ENCODE measurements at places on chromosomes 5 and 9.
A peak's percentile ranks its signal among the peaks of the same experiment; 100 is the strongest.

DNA sequence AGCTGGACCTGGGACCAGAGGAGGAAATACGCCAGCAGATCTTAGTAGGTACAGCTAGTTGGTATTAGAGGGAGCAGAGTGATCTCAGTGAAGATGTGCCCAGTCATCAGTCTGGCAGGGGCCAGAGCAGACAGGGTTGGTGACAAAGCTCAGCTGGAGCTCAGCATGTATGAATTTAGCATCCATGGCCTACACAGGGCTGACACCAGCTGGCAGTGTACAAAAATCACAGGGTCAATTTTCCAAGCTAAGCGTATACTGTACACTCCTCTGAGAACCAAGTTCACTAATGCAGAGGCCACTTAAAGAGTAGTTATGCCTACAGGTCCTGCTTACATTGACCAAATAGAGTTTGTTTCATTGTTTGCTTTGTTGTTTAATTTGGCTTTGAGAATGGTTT, 146.6 kb downstream of the SLC24A2 start:
- no peak for DNase-seq

GRCh38 chr5:138610415-138610917, 35.3 kb upstream of the HSPA9 start:
- DNase-seq = no peak

- DNase-seq = no peak
Observed at GRCh38 chr9:29214154-29214689, 1640.9 kb upstream of the C9orf72 start.

GRCh38 chr9:99353408-99353807, 131.3 kb downstream of the SEC61B start:
- DNase-seq = no peak

DNA sequence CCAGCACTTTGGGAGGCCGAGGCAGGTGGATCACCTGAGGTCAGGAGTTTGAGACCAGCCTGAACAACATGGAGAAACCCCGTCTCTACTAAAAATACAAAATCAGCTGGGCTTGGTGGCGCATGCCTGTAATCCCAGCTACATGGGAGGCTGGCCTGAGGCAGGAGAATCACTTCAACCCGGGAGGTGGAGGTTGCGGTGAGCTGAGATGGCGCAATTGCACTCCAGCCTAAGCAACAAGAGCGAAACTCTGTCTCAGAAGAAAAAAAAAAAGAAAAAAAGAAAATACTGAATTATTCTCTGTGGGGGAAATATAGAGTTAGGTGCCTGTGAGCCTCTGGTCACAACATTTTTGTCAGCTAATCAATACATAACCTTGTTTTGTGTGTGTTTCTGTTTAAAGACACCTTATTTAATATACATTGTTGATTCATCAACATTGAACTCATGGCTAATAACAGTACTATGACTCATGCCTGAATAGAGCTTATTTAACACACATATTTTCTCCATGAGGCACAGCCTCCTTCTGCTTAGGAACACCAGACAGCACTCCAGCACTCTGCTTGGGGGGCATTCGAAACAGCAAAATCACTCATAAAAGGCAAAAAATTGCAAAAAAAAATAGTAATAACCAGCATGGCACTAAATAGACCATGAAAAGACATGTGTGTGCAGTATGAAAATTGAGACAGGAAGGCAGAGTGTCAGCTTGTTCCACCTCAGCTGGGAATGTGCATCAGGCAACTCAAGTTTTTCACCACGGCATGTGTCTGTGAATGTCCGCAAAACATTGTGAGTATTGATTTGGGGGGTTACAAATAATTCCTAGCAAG, at the start of gene IL31RA:
TSS of gene IL31RA (plus strand) at position 519 of the 836 bp plus-strand sequence. CDS start at position 733, 214 bp downstream.
- DNase-seq = no peak

DNA sequence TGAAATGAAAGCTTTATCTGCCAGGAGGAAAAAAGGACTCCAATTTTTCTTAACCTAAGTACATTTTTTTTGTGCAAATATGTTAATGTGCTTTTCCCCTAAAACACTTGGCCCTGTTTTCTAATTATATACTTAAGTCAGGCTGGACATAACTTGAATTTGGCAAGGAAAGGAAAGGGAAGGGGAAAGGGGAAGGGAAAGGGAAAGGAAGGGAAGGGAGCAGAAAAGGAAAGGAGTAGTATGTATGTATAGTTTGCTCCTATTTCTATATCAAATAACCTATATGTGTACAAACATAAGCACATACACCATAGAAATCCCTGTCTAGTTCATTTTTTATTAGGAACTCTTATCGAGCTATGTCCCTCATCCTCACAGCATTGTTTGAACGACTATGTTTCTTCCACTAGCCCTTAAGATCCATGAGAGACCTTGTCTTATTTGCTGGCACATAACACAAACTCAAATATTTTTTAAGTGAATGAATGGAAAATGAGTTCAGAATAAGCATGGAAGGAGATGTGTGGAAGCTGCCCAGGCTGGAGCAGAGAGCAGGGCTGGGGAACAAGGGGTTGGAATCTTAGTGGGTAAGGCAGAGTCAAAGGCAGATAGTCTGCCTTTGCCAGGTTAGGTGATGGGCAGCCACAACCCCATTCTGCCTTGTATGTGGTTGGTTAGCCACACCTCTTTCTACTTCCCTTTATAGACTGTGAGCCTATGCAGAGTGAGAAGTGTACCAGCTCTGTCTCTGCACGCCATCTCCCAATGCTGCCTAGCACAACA, 70.0 kb downstream of the KLHL3 start:
- peak; percentile 57 for DNase-seq

DNA sequence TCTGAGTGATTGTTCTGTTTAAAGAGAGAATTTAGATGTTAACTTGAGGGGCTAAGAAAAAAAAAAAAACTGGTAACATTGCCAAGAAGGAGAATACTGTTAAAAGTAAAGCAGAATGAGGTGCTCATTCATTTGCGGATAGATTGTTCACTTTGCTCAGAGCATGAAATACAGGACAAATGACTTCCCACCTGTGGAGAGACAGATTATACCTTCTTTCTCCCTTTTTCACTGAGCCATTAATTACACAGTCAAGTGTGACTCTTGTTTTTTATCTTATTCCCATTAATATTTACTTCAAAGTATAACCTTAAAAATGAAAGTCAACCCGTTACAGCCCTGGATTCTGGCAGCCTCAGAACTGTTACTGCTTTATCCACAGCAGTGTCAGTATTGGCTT, 264.5 kb downstream of the TAF11L14 start:
- DNase-seq = no peak

- DNase-seq = no peak
Observed at GRCh38 chr9:126624479-126624826, 10.7 kb downstream of the LMX1B start.

DNA sequence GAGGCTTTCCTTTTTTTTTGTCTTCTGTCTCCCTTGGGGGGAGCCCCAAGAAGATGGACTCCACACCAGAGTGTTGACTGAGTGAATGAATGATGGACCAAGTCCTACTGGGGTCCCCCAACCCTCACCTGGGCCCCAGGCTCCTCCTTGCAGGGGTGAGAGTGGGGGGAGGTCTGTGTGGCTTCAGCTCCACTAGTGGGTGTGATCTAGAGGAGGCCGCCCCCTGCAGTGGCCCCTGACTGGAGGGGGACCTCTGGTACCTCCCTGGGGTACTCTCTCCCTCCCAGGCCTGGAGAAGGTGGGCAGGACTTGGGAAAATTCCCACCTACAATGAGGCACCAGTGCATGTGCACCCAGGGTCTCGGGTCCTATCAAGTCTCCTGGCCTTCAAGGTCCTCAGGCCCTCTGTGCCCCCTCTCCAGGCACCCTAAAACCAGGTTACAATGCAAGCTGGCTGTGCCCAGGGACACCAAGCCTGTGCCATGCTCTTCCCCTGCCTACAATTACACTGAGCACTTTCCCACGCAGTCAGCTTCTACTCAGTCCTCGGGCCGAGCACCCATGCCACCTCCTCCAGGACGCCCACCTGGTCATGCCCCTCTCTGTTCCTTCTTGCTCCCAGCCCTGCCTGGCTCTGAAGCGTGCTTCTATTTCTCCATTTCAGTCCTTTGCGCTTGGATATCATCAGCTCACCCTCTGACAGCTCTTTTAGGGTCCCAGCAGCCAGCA, 117.2 kb upstream of the PHYKPL start:
- no peak for DNase-seq

DNA sequence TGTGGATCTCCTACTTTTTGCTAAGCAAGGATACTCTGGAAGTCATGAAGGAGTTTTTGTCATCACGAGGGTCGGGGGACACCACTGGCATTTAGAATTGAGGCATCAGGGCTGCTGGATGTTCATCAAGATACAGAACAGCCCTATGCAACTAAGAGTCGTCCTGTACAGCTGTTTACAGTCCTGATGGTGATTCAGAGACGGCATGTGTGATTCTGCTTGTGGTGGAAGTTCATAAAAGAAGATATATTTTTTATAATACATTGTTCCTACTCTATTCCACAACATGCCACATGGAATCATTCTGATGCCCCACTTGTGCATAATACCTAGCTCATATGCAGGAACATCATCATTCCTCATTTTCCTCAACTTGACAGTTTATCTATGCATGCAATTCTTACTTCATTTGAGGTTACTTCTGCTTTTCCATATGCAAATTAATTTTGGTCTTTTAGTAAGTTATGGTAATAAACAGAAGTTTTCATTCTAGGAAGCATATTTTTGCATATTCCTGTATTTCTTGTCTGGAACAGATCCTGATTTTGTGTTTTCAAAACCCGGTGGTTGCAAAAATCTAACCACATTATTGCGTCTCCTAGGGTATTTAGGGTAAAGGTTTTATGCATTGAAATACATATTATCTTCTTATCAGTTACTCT, 155.2 kb downstream of the ARHGEF28 start:
- no peak for DNase-seq

Data from CD4-positive, alpha-beta T cell treated with Interleukin-6 for 4 hours (primary cell).